ENCODE measurements at places on chromosomes 16 and 17.
A peak's percentile ranks its signal among the peaks of the same experiment; 100 is the strongest.

GRCh38 chr16:86740906-86741799 is 162.8 kb downstream of the FOXL1 start:
- H3K4me3 ChIP-seq = no peak overlapping the region
- no peak overlapping the region for H3K27ac ChIP-seq
- H3K36me3 ChIP-seq = no peaks in the 10 kb centered on the region

- peaks cover 5% of the 10 kb centered on the region for H3K4me1 ChIP-seq
- H3K36me3 ChIP-seq = no peaks in the 10 kb centered on the region
- no peak overlapping the region for H3K27ac ChIP-seq
- no peak for DNase-seq
Measured at GRCh38 chr17:33642002-33642401, 348.9 kb upstream of the ASIC2 start.

DNA sequence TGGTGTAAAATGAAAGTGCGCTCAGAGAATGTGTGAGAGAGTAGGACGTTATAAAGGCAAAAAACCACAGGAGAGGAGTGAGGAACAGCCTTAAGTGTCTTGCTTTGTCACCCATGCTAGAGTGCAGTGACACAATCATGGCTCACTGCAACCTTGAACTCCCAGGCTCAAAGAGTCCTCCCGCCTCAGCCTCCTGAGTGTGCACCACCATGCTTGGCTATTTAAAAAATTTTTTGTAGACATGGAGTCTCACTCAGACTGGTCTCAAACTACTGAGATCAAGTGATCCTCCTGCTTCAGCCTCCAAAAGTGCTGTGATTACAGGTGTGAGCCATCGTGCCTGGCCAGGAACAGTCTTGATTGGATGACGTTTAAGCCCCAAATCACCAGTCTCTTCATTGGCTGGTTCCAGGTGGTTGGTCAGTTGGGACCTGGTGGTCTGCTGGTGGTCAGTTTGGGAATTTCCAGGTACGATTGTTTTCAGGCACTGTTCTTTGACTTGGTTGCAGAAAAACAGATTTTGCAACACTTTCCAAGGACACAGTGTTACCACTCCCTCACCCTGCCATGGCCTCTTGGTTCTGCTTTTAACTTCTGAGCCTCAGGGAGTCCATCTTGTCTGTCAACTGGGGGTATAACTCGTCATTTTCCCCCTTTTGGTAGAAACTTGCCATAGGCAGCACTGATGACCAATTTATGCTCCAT is 21.2 kb downstream of the DHODH start:
- no peak overlapping the region for H3K4me3 ChIP-seq
- no peaks in the 10 kb centered on the region for H3K4me1 ChIP-seq
- no peak for DNase-seq
- H3K36me3 ChIP-seq = peaks cover 10% of the 10 kb centered on the region
- H3K27me3 ChIP-seq = no peaks in the 10 kb centered on the region

DNA sequence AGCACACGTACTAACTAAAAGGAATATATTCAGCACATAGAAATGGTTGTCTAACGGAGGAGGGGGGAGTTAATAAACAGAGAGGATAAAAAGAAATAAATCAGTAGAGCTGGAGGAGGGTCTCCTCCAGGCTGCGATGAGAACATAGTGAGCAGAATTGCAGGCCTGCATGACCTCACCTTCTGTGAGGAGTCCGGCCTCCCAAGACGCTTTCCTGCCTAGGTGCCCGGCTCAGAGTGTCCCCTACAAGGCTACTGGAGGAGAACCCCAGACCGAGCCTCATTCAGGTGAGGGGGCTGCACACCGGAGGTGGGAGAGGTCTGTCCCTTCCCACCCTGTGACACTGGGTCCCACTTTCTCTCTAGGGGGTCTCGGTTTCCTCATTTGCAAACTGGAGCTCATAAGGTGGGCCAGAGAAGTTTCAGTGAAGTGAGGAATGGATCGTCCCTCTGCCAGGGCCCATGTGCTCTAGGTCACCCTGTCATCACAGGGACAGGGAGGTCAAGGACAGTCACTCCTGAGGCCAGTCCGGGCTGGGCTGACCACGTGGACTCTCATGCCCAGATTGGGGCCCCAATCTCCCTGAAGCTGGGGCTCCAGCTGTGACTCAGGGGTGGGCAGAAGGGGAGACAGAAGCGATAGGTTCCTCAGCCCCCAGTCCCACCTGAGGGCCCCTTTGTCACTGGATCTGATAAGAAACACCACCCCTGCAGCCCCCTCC is 3.3 kb upstream of the HBM start:
- H3K27ac ChIP-seq = no peak overlapping the region
- H3K4me3 ChIP-seq = no peak overlapping the region
- peaks cover 3% of the 10 kb centered on the region for H3K4me1 ChIP-seq

DNA sequence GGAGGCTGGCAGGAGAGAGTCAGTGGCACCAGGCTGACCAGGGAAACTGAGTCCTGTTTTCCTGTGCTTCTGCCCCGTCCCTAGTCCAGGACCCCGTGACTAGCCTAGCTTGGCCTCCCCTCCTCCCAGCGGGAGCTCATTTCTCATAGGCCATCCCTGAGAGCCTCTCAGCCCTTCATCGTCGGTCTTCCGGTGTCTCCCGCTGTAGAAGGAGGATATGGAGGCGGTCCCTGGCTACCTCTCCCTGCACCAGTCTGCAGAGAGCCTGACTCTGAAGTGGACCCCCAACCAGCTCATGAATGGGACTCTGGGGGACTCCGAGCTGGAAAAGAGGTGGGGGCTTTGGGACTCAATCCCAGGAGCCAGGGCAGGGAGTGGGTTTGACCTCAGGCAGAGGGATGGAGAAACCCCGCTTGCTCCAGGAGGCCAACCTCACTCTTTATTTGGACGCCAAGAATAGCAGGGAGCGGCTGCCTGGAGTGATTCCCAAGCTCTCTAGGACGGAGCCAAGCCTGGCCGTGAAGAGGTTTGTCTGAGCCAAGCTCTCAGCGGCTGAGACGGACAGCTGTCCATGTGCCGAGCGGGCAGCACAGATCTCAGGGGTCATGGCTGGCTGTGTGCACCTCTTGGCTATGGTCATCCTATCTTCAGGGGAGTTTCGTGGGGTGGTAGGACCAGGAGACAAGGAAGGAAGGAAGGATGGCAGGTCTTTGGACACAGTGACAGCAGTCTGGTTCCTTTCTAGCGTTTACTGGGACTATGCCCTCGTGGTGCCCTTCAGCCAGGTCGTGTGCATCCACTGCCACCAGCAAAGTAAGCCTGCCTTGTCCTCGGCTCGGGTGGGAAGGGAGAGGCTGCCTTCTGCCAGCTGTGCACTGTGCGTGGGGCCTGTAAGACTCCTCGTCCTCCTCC is 26.8 kb downstream of the SGSM2 start:
- no peak overlapping the region for H3K4me3 ChIP-seq
- no peaks in the 10 kb centered on the region for H3K4me1 ChIP-seq
- no peaks in the 10 kb centered on the region for H3K27me3 ChIP-seq
- peaks cover 15% of the 10 kb centered on the region for H3K36me3 ChIP-seq
- H3K27ac ChIP-seq = no peak overlapping the region

DNA sequence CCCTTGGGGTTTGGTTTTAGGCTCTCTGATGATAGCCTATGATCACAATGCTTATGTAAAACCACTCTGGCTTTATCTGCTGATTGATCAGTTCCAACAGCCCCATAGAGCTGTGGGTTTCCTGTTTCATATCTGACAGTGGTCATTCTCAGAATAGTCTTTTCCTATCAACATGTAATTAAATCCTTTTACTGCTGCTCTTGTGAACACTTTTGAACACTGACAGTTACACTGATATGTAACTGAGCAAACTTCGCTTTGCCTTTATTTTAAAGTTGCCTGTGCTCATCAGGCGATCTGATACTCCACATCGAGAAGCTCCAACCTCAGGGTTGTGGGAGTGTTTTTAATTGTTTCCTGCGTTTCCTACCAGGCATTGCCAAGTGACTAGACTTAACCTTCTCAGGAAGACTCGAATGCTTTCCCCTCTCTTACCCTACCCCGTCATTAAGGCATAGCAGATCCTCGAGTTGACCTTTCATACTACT is 17.3 kb upstream of the CLEC18B start:
- H3K36me3 ChIP-seq = peaks cover 7% of the 10 kb centered on the region
- no peak for DNase-seq
- no peak overlapping the region for H3K4me3 ChIP-seq

DNA sequence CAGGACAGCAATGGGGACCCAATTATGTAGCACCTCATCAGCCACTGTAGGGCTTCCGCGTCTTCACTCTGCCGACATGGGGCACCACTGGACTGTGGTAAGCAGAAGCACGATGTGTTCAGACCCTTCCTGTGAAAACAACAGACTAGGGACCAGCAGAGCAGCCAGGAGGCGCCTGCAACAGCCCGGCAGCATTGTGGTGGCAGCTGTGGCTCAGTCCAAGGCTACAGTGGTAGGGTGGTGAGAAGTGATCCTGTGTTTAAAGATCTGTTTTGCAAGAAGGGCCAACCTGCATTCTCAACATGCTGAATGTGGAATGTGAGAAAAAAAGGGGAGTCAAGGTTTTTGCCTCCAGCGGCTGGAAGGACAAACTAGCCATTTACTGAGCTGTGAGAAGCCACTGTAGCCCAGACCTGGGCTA is 80.8 kb downstream of the GAS7 start:
- peaks cover 9% of the 10 kb centered on the region for H3K27me3 ChIP-seq
- no peak overlapping the region for H3K4me3 ChIP-seq
- H3K27ac ChIP-seq = no peak overlapping the region
- H3K36me3 ChIP-seq = no peaks in the 10 kb centered on the region

- H3K4me1 ChIP-seq = peaks cover 39% of the 10 kb centered on the region
- peaks cover 2% of the 10 kb centered on the region for H3K27me3 ChIP-seq
- H3K4me3 ChIP-seq = peak overlapping the region; percentile 9
Measured at GRCh38 chr16:85829751-85830445, 30.4 kb downstream of the COX4I1 start.

- H3K4me3 ChIP-seq = no peak overlapping the region
- H3K36me3 ChIP-seq = no peaks in the 10 kb centered on the region
- no peak overlapping the region for H3K27ac ChIP-seq
- peaks cover 13% of the 10 kb centered on the region for H3K27me3 ChIP-seq
Measured at GRCh38 chr17:44642834-44643233, 13.4 kb upstream of the MEIOC start.

- peaks cover 5% of the 10 kb centered on the region for H3K4me1 ChIP-seq
- H3K27ac ChIP-seq = no peak overlapping the region
- DNase-seq = no peak
- peaks cover 10% of the 10 kb centered on the region for H3K27me3 ChIP-seq
- no peak overlapping the region for H3K4me3 ChIP-seq
Measured at GRCh38 chr17:34837876-34838478, 123.3 kb downstream of the CCT6B start.

- H3K4me1 ChIP-seq = no peaks in the 10 kb centered on the region
- no peaks in the 10 kb centered on the region for H3K36me3 ChIP-seq
Measured at GRCh38 chr16:6571044-6571443, 761.6 kb upstream of the RBFOX1 start.

DNA sequence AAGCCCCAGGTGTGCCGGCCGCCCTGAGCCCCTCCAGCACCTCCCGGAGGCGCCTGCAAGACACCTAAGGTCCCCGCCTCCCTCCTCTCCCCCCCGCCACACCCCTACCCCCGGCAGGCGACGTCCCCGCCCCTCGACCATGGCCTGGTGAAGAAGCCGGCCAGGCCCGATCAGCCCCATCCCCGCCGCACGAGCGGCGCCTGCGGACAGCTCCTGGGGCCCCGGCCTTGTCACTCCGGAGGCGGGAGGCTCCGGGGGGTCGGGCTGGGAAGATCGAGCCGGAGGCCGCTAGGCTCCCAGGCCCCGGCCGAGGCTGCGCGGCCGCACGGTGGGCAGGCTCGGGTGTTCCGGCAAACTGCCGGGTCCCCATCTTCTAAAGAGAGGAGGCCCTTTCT is 405 bp upstream of the ACE start:
- peak overlapping the region; percentile 11 for H3K4me3 ChIP-seq
- H3K27me3 ChIP-seq = peaks cover 26% of the 10 kb centered on the region
- peak; percentile 37 for DNase-seq

GRCh38 chr17:50348522-50349242 is 2.8 kb downstream of the XYLT2 start:
- peaks cover 34% of the 10 kb centered on the region for H3K4me1 ChIP-seq
- H3K27me3 ChIP-seq = no peaks in the 10 kb centered on the region
- DNase-seq = no peak
- H3K36me3 ChIP-seq = peaks cover 6% of the 10 kb centered on the region

DNA sequence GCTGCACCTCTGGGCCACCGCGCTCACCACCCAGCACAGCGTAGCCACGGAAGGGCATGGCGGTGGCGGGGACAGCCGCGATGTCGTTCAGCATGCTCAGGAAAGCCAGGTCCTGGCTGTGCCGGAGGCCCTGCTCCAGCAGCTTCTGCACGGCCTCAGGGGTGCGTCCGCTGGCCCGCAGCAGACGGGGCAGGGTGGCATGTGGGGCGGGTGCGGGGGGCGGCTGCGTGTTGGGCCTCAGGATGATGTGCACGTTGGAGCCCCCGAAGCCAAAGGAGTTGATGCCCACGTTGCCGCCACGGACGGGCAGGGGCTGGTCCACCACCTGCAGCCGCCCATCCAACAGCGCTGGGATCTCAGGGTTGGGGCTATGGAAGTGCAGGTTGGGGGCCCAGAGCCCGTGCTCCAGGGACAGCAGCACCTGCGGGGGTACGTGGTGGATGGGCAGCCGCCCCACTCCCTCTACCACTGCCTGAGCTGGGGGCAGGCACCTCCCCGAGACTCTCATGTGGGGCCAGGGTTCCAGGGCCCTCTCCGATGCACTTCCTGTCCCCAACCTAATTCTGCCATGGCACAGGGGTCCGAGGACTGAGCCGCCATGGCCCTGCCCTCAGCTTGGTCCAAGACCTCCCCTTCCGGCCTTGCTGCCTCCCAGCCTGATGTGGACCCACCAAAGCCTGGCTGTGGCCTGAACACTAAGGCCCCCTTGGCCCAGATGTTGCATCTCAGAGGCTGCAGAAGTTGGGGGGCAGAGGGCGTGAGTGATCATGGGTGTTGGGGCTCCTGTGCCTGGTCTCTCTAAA is 6.6 kb downstream of the FASN start:
- DNase-seq = no peak
- peaks cover 11% of the 10 kb centered on the region for H3K36me3 ChIP-seq
- no peak overlapping the region for H3K4me3 ChIP-seq
- no peaks in the 10 kb centered on the region for H3K4me1 ChIP-seq
- H3K27ac ChIP-seq = no peak overlapping the region
- no peaks in the 10 kb centered on the region for H3K27me3 ChIP-seq

DNA sequence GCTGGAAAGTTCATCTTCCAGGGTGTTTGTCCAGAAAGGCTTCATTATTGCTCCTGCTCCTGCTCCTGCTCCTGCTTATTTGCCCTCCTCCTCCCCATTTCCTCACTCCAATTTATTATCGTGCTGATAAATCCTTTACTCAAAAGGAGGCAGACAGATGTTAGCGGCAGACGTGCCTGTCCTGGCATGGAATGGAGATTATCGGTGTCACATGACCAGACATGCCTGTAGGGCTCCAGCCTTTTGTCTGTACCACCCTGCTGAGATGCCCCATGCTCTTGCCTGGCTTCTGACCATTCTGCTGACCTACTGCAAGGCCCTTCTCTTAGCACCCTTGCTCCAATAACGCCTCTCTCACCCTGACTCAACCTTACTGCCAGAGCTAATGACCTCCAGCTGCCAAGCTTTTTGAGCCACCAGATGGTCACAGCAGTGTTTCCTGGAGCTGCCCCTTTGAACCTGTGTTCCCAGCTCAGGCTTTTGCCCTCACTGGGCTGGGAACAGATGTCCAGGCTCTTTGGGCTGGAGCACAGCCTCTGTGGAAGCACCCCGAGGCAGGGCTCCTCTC is 12.8 kb downstream of the DNAH9 start:
- H3K36me3 ChIP-seq = no peaks in the 10 kb centered on the region
- no peaks in the 10 kb centered on the region for H3K4me1 ChIP-seq

GRCh38 chr17:3845291-3845620 is 790 bp downstream of the NCBP3 start:
- H3K27ac ChIP-seq = peak overlapping the region; percentile 89
- peaks cover 15% of the 10 kb centered on the region for H3K4me1 ChIP-seq
- DNase-seq = no peak
- H3K27me3 ChIP-seq = no peaks in the 10 kb centered on the region
- peak overlapping the region; percentile 88 for H3K4me3 ChIP-seq

All from memory B cell (primary cell).